ENCODE measurements at places on chromosomes 11 and 22. TPM values are rescaled to one million over a fixed set of nuclear protein-coding genes. Genes with fewer than 3 reads are reported as not detected.
A peak's percentile ranks its signal among the peaks of the same experiment; 100 is the strongest.

DNA sequence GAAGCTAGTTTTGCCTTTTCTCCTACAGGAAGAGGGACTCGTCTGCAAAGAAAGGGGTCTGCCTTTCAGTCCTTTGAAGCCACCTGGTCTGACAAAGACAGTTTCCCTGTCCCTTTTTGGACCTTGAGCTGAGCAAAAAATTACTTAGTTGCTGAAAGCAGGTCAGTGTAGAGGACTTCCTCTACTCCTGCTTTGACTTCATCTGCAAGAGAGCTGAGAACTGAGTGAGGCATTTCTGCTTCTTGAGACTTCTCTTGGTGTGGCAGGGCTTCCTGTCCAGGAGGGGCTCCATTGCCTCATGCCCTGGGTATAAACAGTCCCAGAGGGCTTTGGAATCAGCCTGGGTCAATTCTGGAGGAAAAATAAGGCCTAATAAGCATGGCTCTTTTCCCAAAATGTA is 73.1 kb downstream of the ZNRF3 start:
- no peak for DNase-seq
- H3K27me3 ChIP-seq: no peaks in the 10 kb centered on the region
- H3K36me3 ChIP-seq: no peaks in the 10 kb centered on the region
- no peak overlapping the region for H3K4me3 ChIP-seq
- H3K27ac ChIP-seq: no peak overlapping the region

DNA sequence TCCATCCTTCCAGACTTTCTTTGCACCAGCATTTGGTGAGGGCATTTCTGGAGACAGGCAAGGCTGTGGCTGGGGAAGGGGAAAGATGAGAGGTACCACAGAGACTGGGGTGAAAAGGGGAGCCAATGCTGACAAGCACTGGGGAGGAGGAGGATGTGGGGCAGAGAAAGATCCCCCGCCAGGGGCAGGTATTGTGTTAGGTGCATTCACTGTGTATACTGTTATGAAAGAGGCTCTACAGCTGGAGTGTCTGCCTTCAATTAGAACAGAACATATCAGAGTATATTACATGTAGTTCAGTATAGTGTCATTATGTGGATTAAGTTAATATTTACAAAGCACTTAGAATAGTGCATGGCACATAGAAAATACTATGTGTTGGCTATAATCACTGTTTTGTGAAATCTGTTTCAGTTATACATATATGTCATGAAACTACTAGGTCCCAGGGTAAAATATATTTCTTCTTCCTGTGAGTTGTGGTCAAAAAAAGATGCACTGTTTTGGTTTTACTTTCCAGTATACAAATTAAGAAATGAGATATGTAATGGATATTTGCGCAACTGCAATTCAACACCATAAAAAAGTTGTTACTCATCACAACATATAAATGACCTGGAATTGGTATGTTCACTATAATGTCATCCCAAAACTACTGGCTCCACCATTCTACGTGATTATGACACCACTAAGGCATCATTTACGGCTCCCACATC is 8.4 kb downstream of the MSANTD2 start:
- H3K36me3 ChIP-seq: no peaks in the 10 kb centered on the region
- DNase-seq: no peak
- H3K4me3 ChIP-seq: no peak overlapping the region
- no peak overlapping the region for H3K27ac ChIP-seq
- H3K4me1 ChIP-seq: peaks cover 2% of the 10 kb centered on the region
- H3K27me3 ChIP-seq: no peaks in the 10 kb centered on the region

DNA sequence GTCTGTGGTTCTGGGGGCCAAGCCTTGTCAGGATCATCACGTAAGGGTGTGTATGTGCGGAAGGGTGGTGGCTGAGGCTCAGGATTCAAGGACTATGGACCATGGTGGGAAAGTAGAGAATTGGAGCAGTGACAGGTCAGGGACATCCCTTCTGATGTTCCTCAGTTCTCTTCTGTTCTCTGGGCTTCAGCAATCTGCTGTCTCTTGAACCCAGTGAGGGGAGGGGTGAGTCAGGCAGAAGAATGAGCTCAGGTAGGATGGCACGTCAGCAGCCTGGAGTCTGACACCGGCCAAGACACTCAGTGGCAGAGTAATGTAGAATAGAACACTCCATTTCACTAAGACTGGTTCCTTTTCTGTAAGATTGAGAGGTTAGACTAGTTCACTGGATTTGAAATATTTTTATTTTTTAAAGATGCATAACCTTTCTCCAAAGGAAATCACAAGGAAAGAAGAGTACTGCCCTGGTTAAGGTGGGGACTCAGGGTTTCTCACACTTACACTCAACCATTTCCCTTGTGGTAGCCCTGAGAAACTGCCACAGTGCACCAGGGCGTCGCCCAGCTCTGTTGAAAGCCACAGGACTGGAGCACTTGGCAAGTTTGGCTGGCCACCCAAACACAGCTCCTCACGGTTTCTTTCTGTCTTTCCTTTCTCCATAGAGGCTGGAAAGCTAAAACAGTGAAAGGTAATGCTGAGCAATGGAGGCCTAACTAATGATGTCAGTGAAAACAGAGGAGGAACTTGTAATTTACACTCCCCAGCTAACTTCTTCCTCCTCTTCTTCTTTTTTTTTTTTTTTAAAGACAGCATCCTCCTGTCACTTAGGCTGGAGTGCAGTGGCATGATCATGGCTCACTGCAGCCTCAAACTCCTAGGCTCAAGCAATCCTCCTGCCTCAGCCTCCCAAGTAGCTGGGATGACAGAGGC is 23.1 kb upstream of the MICAL2 start:
- no peaks in the 10 kb centered on the region for H3K36me3 ChIP-seq
- no peak overlapping the region for H3K4me3 ChIP-seq
- DNase-seq: no peak
- H3K27ac ChIP-seq: peak overlapping the region; percentile 50
- H3K4me1 ChIP-seq: peaks cover 25% of the 10 kb centered on the region
- H3K27me3 ChIP-seq: peaks cover 2% of the 10 kb centered on the region

DNA sequence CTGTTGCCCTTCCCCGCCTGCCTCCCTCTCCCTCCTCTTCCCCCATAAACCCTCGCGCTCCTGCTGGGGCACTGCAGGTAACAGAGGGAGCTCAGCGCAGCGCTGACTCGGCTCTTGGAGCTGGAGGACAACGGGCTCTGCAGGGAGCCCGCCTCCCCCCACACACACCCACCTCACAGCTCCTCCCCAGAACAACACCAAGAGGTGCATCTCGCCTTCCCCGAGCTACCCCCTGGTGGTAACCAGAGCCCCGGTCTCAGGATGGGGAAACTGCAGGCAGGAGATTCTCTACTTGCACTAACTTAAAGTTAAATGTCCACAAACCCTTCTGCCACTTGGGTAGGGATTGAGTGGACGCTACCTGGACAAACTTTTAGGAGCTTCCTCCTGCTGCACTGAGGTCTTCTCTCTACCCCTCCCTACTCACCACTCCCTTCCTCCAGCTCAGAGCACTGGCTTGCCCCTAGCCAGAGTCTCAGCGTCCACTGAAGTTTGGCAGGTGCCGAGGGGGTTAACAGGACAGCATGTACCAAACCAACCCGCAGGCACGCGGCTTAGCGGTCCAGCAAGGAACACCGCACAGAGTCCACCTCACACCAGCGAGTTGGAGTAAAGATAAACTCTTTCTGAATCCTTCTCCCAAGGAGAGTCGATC is 4.0 kb upstream of the SCN4B start:
- H3K36me3 ChIP-seq: no peaks in the 10 kb centered on the region
- H3K27ac ChIP-seq: no peak overlapping the region
- no peak for DNase-seq
- H3K4me1 ChIP-seq: peaks cover 9% of the 10 kb centered on the region
- H3K4me3 ChIP-seq: peak overlapping the region; percentile 41

GRCh38 chr11:10483584-10483983 is 28.5 kb downstream of the AMPD3 start:
- DNase-seq: no peak
- no peak overlapping the region for H3K27ac ChIP-seq
- H3K4me3 ChIP-seq: no peak overlapping the region
- no peaks in the 10 kb centered on the region for H3K4me1 ChIP-seq
- no peaks in the 10 kb centered on the region for H3K27me3 ChIP-seq

DNA sequence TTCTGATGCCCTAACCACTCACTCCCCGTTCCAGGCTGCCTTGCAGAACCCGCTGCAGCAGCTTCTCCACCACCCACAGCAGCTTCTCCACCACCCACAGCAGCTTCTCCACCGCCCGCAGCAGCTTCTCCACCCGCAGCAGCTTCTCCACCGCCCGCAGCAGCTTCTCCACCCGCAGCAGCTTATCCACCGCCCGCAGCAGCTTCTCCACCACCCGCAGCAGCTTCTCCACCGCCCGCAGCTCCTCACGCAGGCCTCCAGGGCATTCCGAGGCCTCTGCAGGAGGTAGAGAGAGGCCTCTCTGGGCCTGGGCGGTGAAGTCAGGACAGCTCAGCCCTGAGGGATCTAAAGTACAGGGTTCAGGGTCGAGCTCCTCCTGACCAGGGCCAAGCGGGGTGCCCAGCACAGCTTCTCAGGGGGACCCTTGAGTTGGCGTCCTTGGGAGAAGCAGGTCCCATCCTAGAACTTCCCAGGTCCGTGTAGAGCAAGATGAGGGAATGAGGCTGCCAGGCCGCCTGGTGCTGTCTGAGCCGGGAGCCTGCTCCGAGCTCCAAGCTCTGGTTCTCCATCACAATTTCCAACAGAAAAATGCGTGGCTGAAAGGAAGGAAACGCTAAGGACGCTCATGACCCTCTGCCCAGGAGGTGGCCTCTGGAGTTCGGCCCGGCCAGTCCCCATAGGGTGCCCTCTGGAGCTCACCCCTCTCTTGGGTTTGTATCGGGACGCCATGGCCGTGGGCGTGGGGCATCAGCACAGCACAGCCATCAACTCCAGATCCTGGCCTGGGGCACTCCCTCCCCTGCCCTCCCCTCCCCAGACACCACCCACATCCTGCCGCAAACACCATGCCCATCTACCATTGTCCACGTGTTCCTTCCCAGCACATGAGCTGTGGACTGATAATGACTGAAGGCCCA is 528.6 kb downstream of the BRD1 start:
- H3K27ac ChIP-seq: no peak overlapping the region
- peaks cover 18% of the 10 kb centered on the region for H3K27me3 ChIP-seq
- no peaks in the 10 kb centered on the region for H3K36me3 ChIP-seq

GRCh38 chr11:17298302-17298701 is 21.8 kb downstream of the NUCB2 start:
- H3K27ac ChIP-seq: no peak overlapping the region
- no peaks in the 10 kb centered on the region for H3K27me3 ChIP-seq
- H3K36me3 ChIP-seq: peaks cover 10% of the 10 kb centered on the region
- no peak overlapping the region for H3K4me3 ChIP-seq
- peaks cover 2% of the 10 kb centered on the region for H3K4me1 ChIP-seq

GRCh38 chr11:112465433-112466024 is 204.9 kb upstream of the PLET1 start:
- H3K27ac ChIP-seq: no peak overlapping the region
- H3K36me3 ChIP-seq: no peaks in the 10 kb centered on the region
- peaks cover 8% of the 10 kb centered on the region for H3K4me1 ChIP-seq
- peaks cover 3% of the 10 kb centered on the region for H3K27me3 ChIP-seq

GRCh38 chr11:8705146-8705545 is 22.6 kb downstream of the RPL27A start:
- peaks cover 2% of the 10 kb centered on the region for H3K4me1 ChIP-seq
- H3K27me3 ChIP-seq: no peaks in the 10 kb centered on the region
- no peak for DNase-seq

DNA sequence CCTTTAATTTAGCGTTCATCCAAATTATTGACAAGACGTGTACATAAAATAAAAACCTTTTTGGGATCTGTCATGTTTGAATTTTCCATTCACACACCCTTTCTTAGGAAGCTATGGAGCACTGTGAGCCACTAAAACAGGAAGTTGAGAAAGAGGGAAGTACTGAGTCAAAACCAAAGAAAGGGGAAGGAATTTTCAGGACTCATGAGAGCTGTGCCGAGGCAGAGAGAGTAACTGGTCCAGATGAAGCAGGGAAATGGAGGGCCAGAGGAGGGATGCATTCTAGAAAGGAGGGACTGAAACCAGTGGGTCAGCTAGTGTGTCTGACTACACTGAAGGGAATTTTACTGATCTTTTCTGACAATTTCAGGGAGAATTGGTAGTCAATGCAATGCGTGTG is 24.9 kb downstream of the APLP2 start:
- H3K27me3 ChIP-seq: no peaks in the 10 kb centered on the region
- no peak overlapping the region for H3K4me3 ChIP-seq
- DNase-seq: no peak
- H3K27ac ChIP-seq: peak overlapping the region; percentile 14
- H3K36me3 ChIP-seq: peaks cover 7% of the 10 kb centered on the region

DNA sequence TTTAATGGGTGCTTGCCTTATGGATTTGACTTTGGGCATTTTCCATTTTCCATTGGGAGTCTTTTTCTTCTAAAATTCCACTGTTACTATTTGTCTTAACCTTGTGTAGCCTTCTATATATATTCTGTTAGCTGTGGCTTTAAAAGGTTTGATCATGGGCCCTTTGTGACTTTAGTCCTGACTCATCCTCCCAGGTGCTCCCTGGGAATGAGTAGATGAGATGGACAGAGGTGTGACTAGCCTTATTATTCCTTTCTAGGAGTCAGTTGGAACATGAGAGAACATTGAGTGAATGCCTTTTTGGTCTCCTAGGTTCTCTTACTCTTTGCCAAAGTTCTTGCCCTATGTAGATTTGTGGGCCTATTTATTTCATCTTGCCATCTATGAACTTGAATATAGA is 39.0 kb downstream of the DDX10 start:
- no peak overlapping the region for H3K27ac ChIP-seq
- DNase-seq: no peak
- H3K36me3 ChIP-seq: peaks cover 38% of the 10 kb centered on the region
- H3K4me3 ChIP-seq: no peak overlapping the region
- H3K27me3 ChIP-seq: no peaks in the 10 kb centered on the region

DNA sequence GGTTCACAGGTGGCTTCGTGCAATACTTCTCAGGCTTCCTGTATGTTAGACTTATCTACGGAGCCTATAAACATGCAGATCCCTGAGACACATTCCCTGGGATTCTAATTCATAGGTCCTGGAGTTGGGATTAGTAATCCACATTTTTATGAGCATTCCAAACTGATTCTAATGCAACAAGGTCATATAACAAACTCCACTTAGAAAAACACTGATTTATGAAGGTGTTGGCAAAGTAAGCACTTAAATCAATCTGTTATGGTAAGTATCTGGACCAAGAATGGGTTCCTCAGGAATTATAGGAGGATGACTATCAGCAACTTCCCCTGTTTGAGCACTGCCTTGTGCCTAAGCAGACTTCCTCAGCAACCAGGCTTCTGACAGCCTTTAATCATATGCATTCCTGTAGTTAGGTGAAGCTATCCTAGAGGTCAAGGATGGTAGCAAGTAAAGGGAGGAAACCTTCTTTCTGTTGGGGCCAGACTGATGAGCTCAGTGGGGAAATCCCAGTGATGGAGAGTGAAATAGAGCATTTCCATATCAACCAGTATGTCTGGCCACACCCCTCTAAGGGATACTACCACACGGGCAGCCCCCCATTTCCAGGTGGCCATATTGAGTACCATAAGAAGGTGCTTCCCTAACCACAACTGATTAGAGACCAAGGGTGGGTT is 89.6 kb downstream of the RASSF10 start:
- H3K27ac ChIP-seq: no peak overlapping the region
- H3K36me3 ChIP-seq: no peaks in the 10 kb centered on the region
- no peaks in the 10 kb centered on the region for H3K27me3 ChIP-seq
- no peak overlapping the region for H3K4me3 ChIP-seq
- H3K4me1 ChIP-seq: peaks cover 23% of the 10 kb centered on the region

The AMBRA1 gene
- total RNA-seq: 45.3 TPM

The MPZL3 gene
- 7.4 TPM for total RNA-seq
